ENCODE measurements at places on chromosomes 3 and 15. TPM values are rescaled to one million over a fixed set of nuclear protein-coding genes. Genes with fewer than 3 reads are reported as not detected.

Gene GOLGA6A
- total RNA-seq: not detected

DNA sequence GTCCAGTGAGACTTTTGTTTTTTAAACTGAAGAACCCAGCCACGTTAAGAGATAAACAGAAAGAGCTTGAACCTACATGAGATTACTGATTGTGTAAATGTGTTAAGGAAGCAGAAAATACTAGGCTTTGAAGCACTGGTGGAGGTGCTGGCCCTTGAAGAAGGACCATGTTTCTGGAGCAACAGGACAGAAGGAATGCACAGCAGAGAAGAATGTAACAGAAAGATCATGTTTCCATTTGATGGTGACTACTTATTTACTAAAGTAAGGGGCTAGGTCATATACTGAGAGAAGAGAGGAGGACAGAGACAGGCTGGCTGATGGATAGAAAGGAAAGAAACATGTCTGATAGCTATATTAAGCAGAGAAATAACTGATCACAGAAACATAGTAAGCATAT is 88.8 kb downstream of the CLASP2 start:
- H3K4me1 ChIP-seq: no peaks in the 10 kb centered on the region
- H3K27ac ChIP-seq: no peak overlapping the region
- H3K4me3 ChIP-seq: no peak overlapping the region

DNA sequence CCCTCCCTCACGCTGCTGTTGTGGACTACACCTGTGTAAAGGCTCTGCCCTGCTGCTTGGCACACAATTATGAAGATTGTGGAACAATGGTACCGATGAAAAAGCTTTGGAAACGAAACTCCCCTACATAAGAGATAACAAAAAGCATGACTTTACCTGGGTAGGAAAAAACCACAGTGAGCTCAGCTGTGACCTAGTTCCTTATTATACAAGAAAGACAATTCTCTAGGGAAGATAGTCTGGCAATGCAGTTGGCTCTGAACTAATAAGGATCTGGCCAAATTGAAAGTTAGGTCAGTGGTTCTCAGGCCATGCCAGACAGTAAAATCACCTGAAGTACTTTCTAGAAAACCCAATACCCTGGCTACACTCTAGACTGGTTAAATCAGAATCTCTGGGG is 16.1 kb downstream of the CLEC3B start:
- no peaks in the 10 kb centered on the region for H3K4me1 ChIP-seq
- H3K4me3 ChIP-seq: no peak overlapping the region
- no peaks in the 10 kb centered on the region for H3K36me3 ChIP-seq
- DNase-seq: no peak
- H3K27ac ChIP-seq: no peak overlapping the region

DNA sequence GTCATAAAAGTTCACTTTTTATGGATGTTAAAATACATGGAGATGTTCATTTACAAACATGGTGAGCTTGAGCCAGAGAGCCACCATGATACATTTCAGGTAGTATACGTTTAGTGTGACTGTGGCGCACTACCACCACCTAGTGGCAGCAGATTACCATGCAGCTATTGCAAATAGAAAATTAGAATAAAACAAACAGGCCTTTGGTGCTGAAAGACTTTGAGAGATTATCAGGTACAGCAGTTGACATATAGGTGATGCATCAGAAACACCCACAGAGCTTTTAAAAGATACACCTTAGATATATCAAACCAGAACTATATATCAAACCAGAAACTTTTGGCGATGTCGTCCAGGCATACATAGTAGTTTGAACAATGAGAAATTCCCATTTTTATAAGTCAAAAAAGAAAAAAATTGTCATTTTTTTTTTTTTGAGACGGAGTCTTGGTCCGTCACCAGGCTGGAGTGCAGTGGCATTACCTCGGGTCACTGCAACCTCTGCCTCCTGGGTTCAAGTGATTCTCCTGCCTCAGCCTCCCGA is 42.0 kb upstream of the ICE2 start:
- no peaks in the 10 kb centered on the region for H3K4me1 ChIP-seq
- no peak overlapping the region for H3K27ac ChIP-seq
- no peak overlapping the region for H3K4me3 ChIP-seq
- peak; percentile 72 for DNase-seq
- H3K27me3 ChIP-seq: no peaks in the 10 kb centered on the region

- DNase-seq: no peak
- no peaks in the 10 kb centered on the region for H3K36me3 ChIP-seq
- no peaks in the 10 kb centered on the region for H3K27me3 ChIP-seq
- no peak overlapping the region for H3K4me3 ChIP-seq
- H3K27ac ChIP-seq: no peak overlapping the region
- no peaks in the 10 kb centered on the region for H3K4me1 ChIP-seq
These were observed 243.8 kb downstream of the ZNF621 start for GRCh38 chr3:40768536-40768935.
